A549 treated with DMSO at 1 μM for 4 hours (cell line): ENCODE measurements at places on chromosomes 7 and 10. TPM values are rescaled to one million over a fixed set of nuclear protein-coding genes. Genes with fewer than 3 reads are reported as not detected.

Gene EPHA1
- 0.27 TPM in 1 of 5 replicates, not detected in the others for total RNA-seq

Gene ECHDC3
- total RNA-seq: 8.9 to 9.7 TPM (median 9.5 TPM) in 5 replicates

Gene CRPPA
- total RNA-seq: 0.34 to 0.97 TPM (median 0.79 TPM) in 5 replicates

Gene CD36
- total RNA-seq: 0.07 to 0.21 TPM (median 0.09 TPM) in 4 of 5 replicates, not detected in the other

Gene C10orf62
- not detected in 5 replicates for total RNA-seq

Gene PRKAR1B
- total RNA-seq: 23.6 to 28.6 TPM (median 27.1 TPM) in 5 replicates

Gene AQP1
- total RNA-seq: 0.41 to 0.88 TPM (median 0.44 TPM) in 5 replicates

Gene TRPV5
- total RNA-seq: not detected in 5 replicates

Gene FAM241B
- 17.7 to 20.2 TPM (median 19.0 TPM) in 5 replicates for total RNA-seq

Gene NUTM2E
- total RNA-seq: 0.36 to 0.43 TPM (median 0.40 TPM) in 5 replicates

Gene USP54
- total RNA-seq: 10.6 to 15.7 TPM (median 12.9 TPM) in 5 replicates

Gene MSMB
- not detected in 5 replicates for total RNA-seq

Gene TRIM50
- total RNA-seq: not detected in 5 replicates

Gene WIPF3
- 0.37 to 0.61 TPM (median 0.51 TPM) in 5 replicates for total RNA-seq

Gene SNX10
- total RNA-seq: 2.8 to 5.4 TPM (median 4.2 TPM) in 5 replicates

Gene DNAJC12
- 55.6 to 76.9 TPM (median 63.3 TPM) in 5 replicates for total RNA-seq

Gene FKBP6
- not detected in 5 replicates for total RNA-seq

Gene GNG11
- 33.1 to 38.6 TPM (median 33.9 TPM) in 5 replicates for total RNA-seq

Gene NT5C3A
- 36.2 to 45.0 TPM (median 41.4 TPM) in 5 replicates for total RNA-seq

Gene CCZ1
- total RNA-seq: 71.5 to 97.5 TPM (median 79.1 TPM) in 5 replicates

Gene CHAT
- total RNA-seq: not detected in 5 replicates

Gene FBXL13
- 0.26 to 0.59 TPM (median 0.39 TPM) in 5 replicates for total RNA-seq

Gene SAMD9
- total RNA-seq: 4.6 to 10.8 TPM (median 7.5 TPM) in 5 replicates

Gene TAS2R41
- not detected in 5 replicates for total RNA-seq

Gene PPP1R3A
- total RNA-seq: not detected in 5 replicates

Gene OPN4
- not detected in 5 replicates for total RNA-seq

Gene UTF1
- total RNA-seq: 0.07 TPM in 1 of 5 replicates, not detected in the others

Gene SPDYE5
- total RNA-seq: not detected in 5 replicates

Gene DKK1
- total RNA-seq: 327 to 386 TPM (median 343 TPM) in 5 replicates

Gene SAMD9L
- total RNA-seq: 0.68 to 1.4 TPM (median 0.90 TPM) in 5 replicates

Gene NPC1L1
- 0.06 to 0.09 TPM (median 0.08 TPM) in 4 of 5 replicates, not detected in the other for total RNA-seq

Gene NODAL
- total RNA-seq: 0.06 TPM in 1 of 5 replicates, not detected in the others

Gene WNT16
- total RNA-seq: not detected in 5 replicates

Gene TMEM184A
- total RNA-seq: 6.7 to 15.3 TPM (median 13.2 TPM) in 5 replicates

Gene MYH16
- 0.64 to 1.3 TPM (median 0.88 TPM) in 5 replicates for total RNA-seq

Gene OPN1SW
- not detected in 5 replicates for total RNA-seq

Gene HTR5A
- not detected in 5 replicates for total RNA-seq

Gene RASA4
- 2.2 to 2.9 TPM (median 2.6 TPM) in 5 replicates for total RNA-seq

Gene DNAJB6
- total RNA-seq: 99.0 to 142 TPM (median 115 TPM) in 5 replicates

Gene AKR1C1
- total RNA-seq: 439 to 635 TPM (median 596 TPM) in 5 replicates

Gene NACAD
- total RNA-seq: 0.11 to 0.34 TPM (median 0.18 TPM) in 5 replicates

Gene ACTL6B
- not detected in 5 replicates for total RNA-seq

Gene COL17A1
- total RNA-seq: 1.8 to 3.2 TPM (median 2.5 TPM) in 5 replicates

Gene NEURL1
- total RNA-seq: 0.20 to 0.43 TPM (median 0.31 TPM) in 5 replicates

Gene MINDY4
- total RNA-seq: 2.6 to 3.5 TPM (median 3.2 TPM) in 5 replicates

Gene ANLN
- total RNA-seq: 57.9 to 74.9 TPM (median 72.1 TPM) in 5 replicates

Gene SYT15
- total RNA-seq: 2.8 to 3.4 TPM (median 3.2 TPM) in 5 replicates

Gene NYAP1
- total RNA-seq: 0.52 to 1.1 TPM (median 0.85 TPM) in 5 replicates

Gene CDHR3
- total RNA-seq: 4.5 to 5.9 TPM (median 5.6 TPM) in 5 replicates

Gene MKLN1
- total RNA-seq: 23.7 to 40.8 TPM (median 37.6 TPM) in 5 replicates

Gene ZFAND4
- 3.6 to 6.5 TPM (median 6.0 TPM) in 5 replicates for total RNA-seq

Gene UCN3
- total RNA-seq: not detected in 5 replicates

Gene CARD11
- total RNA-seq: 1.1 to 2.1 TPM (median 1.3 TPM) in 5 replicates

Gene RRP12
- total RNA-seq: 58.5 to 74.6 TPM (median 60.5 TPM) in 5 replicates
